ENCODE measurements at places on chromosomes 1 and 21.

DNA sequence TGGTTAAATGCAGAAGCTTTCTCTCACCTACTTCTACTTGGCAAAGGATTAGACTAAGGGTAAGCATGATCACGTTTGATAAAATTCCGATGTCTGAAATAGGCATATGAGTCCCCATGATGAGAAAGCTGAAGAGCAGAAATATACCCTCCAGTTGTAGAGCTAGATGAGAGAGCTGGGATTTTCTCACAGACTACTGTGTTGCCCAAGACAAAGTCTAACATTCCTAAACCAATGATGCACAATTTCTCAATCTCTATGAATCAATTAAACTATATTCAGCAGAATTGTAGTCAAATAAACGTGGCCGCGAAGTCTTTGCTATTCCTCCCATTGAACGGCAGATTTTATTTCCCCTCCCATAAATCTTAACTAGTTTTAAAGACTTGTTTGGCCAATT, 699.2 kb downstream of the KCNT2 start:
- no peak for DNase-seq

- DNase-seq: no peak
These were observed 15.8 kb downstream of the SCAF4 start for GRCh38 chr21:31716106-31716505.

- DNase-seq: peak; percentile 21
These were observed 9.5 kb upstream of the B3GALNT2 start for GRCh38 chr1:235513495-235514366.

DNA sequence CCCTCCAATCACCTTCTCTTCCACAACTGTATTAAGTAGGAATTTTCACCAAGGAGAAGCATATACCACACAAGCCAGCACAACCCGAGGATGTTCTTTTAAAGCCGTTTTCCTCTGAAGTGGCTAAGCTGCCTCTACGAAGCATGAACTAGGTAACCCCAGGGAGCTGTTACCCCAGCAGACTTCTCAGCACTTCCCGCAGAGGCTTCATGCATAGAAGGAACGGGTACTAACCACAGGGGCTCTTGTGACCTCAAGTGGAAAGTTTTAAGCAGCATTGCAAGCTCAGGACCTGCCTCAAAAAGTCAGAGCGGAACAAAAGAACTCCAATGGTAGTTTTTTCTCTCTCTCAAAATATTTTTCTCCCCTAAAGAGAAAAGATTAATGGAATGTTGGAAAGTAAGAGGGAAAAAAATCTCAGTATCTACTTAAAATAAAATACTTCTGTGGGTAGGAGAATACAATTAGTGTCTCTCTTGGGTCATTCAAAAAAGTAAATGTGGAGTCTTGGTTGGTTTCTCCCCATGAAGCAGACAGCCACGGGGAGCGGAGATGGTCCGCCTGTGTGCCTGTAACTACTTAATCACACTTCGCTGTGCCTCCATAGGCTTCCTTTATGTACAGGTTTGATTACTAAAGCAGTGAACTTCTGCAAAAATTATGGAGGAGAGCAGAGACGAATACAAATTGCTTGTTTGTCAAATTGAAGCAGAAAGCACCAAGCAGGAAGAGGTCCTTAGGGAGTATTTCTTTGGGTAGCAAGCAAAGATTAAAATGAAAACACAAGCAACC, 40.9 kb downstream of the STX6 start:
- DNase-seq: peak; percentile 48

DNA sequence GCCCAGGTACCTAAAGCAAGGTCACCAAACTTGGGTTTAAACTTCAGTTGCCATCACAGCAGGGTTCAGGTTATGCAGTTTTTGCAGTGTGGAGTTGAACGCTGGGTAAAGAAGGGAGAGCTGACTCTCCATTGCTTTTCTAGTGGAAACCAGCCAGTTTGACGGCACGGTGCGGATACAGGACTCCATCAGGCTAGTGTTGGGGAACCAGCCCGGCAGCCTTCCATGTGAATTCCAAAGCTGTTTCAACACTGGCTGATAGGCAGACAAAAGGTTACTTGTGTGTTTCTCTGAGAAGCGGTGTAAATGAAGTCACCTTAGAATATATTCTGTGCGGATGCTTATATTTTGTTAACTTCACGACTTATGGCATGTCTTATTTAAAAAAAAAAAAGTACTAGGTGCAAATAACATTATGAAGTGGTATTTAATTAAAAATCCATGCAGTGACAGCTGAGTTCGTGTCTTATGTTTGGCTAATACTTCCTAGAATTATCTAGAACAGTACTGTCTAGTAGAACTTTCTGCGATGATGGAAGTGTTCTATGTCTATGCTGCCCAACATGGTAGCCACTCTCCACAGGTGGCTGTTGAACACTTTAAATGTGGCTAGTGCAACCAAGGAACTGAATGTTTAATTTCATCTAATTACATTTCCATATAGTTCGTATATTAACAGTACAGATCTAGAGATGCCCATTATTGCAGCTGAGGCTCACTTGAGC, 29.9 kb upstream of the RCAN3 start:
- DNase-seq: no peak

- no peak for DNase-seq
These were observed 235.4 kb downstream of the HMCN1 start for GRCh38 chr1:185969524-185969991.

GRCh38 chr1:114040273-114041015, 61.2 kb downstream of the OLFML3 start:
- DNase-seq: no peak

DNA sequence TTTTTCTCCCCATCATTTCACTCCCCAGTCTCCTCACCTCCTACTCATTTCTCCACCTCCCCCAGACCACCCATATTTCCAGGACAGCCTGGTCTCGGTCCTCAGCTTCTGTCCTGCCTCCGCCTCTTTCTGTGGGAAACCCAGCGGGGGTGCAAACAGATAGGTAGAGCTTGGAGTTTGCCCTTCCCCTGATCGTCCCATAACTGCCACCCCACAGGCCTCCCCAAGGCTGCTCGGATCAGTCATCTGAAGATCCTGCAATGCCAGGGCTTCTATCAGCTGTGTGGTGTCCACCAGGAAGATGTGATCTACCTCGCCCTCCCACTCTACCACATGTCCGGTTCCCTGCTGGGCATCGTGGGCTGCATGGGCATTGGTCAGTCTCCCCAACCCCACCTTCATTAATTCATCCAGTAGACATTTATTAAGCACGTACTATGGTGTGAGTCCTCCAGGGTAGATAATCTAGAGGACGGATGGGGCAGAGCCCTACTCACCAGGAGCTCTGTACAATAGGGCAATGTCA, 1.7 kb downstream of the SLC27A3 start:
- no peak for DNase-seq

DNA sequence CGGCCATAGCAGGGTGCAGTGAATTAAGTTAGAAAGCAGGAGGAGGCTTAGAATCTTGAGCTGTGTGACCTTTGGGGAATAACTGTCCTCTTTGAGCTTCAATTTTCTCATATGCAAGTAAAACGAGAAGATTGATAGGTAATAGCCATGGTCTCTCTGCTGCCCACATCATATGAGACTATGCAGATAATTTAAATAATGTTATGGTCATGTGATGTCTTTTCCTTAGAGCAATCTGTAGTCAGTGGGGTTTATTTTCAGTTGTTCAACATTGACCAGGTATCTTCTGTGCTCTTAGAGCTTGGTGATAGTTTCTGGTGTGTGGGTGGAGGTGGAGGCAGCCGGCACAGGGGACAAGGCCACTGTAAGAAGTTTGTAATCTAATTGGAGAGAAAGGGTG, 537.1 kb downstream of the KIF26B start:
- DNase-seq: no peak

GRCh38 chr1:183926983-183927382, 110.5 kb downstream of the COLGALT2 start:
- no peak for DNase-seq

GRCh38 chr1:241985787-241986186, 13.1 kb downstream of the MAP1LC3C start:
- no peak for DNase-seq

- DNase-seq: no peak
These were observed 37.6 kb downstream of the DIPK1A start for GRCh38 chr1:92923664-92924063.

DNA sequence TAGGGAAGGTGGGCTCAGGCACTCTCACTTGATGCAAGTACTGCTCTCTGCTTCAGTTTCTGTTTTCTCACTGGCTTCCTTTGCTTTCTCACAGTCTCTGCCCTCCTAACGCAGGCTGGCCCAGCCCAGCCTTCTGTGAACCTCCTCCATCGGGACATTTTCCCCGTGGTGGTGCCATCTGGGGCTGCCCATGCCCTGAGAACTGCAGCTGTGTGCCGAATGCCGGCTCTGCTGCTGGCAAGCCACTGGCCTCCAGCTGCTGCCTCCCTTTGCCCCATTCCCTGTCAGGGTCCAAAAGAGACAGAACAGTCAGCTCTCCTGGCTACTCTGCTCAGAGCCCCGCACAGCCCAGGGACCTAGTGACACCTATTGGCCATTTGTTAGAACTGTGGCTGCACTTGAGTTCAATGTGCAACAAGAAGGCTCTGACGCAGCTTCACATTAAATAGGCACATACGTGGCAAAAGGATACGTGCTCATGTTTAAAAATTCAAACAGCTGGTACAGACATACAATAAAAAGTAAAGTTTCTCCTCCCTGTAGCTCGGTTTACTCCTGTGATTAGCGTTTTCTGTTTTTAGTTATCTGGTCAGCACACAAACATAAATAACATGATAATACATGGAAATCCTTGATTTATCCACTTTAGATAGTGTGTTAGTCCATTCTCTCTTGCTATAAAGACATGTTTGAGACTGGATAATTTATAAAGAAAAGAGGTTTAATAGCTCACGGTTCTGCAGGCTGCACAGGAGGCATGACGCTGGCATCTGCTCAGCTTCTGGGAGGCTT, 46.6 kb downstream of the FCRL5 start:
- no peak for DNase-seq

DNA sequence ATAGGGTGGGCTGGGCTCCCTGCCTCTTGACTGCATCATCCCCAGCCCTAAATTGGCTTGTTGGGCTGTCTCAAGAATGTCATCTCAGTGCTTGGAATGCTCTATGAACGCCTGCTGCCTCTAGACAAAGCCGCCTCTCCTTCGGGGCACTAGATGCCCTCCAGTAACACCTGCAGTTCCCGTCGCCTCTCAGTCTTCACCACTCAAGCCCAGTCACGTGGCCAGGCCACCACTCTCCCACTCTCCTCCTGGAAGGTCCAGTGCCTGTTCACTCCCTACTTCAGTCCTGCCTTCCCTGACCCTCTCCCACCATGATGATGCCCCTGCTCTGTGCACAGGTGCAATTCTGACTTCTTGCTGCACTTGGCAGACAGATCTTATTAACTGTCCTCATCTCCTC, 7.0 kb downstream of the TAS1R2 start:
- DNase-seq: no peak

DNA sequence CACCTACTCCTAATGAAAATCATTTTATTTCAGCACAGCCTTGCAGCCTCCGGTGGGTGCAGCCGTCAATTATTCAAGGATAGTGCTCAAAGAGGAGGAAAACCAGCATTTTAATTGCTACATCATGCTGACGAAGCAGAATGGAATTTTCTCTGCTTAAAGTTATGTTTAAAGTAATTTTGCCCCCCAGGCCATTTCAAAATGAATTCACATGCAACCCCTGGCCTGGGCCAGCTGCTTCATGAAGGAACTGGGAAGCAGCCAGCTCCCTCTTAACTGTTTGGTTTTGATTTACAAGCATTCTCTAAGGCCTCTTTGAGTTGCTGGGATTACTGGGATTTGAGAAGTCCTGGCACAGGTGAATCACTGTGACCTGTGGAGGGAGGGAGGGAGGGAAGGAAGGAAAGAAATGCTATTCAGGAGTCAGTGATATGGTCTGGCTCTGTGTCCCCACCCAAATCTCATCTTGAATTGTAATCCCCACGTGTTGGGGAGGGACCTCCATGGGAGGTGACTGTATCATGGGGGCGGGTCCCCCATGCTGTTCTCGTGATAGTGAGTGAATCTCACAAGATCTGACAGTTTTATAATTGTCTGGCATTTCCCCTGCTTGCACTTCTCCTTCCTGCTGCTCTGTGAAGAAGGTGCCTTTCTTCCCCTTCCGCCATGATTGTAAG, 66.0 kb downstream of the PGBD5 start:
- no peak for DNase-seq

DNA sequence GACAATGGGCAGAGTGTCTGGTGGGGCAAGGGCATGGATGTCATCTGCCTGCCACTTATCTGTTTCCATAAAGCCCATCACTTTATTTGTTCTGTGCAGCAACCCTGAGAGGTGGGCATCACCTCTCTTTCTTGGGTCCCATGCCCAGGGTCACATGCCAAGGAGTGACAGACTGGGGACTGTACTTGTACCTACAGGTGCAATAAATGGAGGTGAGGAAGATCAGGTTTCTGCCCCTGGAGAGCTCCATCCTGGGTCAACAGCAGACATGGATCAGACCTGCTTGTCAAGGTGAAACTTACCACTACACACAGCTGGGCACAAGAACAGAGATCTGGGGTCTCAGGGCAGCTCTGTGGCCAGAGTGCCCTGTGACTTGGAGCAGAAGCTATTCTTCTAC, 18.4 kb upstream of the PRDM16 start:
- DNase-seq: no peak

- DNase-seq: no peak
These were observed 475.6 kb upstream of the B3GALT2 start for GRCh38 chr1:193662030-193662429.

DNA sequence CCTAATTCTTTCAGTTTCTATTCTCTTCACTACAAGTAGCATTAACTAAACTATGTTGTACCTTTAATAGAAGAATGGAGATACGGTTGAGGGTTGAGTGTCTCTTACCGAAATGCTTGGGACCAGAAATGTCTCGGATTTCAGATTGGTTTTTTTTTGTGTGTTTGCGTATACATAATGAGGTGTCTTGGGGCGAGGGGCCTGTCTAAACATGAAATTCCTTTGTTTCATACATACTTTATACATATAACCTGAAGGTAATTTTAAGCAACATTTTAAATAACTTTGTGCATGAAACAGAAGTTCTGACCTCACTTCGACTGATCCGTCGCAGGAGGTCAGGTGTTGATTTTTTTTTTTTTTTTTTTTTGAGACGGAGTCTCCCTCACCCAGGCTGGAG, 36.3 kb upstream of the MYOCOS start:
- DNase-seq: no peak

DNA sequence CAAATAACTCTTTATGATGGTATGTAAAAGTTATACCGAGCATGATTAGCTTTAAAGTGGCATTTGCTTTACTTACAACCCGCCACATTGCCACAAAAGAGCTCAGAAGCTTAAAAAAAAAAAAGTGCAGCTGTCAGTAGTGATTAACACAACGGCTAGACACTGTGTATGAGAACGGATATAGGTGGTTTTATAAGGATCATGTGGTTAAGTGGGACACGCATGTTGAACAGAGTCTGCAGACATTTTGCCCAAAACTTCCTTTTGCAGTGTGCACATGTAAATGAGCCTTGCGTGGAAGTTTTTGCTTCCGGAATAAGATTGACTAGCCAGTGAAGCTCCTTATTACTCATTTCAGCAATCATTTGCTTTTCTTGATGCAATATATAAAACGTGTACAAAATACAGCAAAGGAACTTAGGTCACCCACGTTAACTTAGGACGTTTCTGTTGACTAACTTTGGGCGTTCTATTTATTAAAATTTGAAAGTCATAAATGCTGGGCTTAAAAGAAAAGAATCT, 58.7 kb upstream of the RGS1 start:
- DNase-seq: peak; percentile 39

- DNase-seq: no peak
These were observed 86.5 kb downstream of the NUF2 start for GRCh38 chr1:163408262-163408661.

- no peak for DNase-seq
These were observed 234.8 kb downstream of the GPR52 start for GRCh38 chr1:174682419-174683008.
